Posterior cingulate gyrus (tissue), 11 donors: ENCODE measurements at places on chromosomes 5 and 9.

- no peak for DNase-seq
These were observed 259.0 kb downstream of the IRX2 start for GRCh38 chr5:2492476-2492875.

DNA sequence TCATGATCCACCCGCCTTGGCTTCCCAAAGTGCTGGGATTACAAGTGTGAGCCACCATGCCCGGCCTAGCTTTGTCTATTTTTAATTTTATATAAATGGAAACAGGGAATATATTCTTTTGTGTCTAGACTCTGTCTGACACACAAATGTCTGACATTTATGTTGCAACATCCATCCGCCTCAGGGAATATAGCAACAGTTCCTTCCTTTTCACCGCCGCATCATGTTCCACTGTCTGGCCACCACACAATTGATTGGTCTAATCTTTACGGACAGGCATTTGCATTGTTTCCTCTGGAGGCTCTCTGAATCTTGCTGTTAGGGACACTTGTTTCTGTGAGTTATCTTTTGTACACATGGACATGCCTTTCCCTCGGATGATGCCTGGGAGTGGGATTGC, 20.1 kb upstream of the TBC1D9B start:
- no peak for DNase-seq

DNA sequence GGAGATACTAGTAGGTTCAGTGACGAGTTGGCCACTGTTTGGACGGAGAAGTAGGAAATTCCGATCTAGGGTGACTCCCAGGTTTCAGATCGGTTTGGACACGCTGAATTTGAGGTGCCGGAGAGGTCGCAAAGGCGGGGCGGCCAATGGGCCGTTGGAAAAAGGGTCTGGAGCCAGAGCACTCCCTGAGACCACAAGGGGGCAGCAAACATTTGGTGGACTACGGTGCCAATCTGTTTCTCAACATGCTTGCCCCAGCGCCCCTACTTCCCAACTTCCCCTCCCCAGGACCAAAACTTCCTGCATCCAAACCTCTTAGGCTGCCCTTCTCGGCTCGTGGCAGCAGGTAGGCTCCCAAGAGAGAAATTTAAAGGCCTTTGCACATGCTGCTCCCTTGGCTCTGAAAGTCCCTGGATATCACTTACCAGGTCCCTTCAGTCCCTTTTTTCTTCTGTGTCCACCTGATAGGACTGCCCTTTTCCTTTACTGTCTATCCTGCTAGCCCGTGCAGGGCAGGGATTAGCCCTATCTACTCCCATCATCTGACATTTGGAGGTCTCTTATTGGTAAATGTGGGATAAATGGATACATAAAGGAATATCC, 992 bp upstream of the RPP25L start:
- peak; percentile 68 for DNase-seq

DNA sequence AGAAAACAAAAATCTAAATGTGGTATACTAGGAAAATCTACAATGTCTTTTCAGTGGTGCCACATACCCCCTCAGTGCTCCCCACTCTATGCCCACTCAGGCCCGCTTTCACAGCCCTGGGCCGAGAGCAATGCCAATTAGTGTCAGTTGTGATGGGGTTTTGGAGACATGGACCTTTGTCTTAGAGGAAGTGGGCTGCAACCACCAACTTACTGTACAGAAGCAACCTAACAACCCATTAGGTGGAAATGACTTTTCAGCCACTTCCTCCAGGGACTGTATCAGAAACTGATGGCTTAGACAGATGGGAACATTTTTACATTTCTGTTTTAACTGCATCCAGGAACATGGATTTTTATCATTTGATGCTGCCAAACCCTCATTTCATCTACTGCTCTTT, 268.0 kb downstream of the BNC2 start:
- no peak for DNase-seq

- DNase-seq = no peak
These were observed 74.8 kb downstream of the ST8SIA4 start for GRCh38 chr5:100828071-100828897.

DNA sequence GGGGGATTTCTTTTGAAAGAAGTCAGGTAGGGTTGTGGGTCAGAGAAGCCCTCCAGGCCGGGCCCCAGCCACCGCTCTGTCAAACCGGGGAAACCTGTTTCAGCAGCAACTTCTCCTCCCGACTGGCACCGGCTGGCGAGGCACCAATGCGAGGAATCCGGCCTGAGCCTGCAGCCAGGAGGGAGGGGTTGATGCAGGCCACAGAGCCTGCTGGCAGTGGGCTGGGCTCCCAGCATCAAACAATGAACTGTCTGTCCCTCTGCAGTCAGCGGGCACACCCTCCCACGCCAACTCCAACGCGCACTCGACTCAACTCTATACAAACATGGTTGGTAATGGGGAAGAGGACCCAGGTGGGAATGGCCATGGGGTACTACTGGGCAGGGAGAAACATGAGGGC, 12.1 kb downstream of the PCDH1 start:
- DNase-seq = peak; percentile 98

- no peak for DNase-seq
These were observed 1609.7 kb upstream of the CDH9 start for GRCh38 chr5:28648108-28648507.

GRCh38 chr5:38381361-38381760, 123.0 kb downstream of the EGFLAM start:
- DNase-seq = no peak

DNA sequence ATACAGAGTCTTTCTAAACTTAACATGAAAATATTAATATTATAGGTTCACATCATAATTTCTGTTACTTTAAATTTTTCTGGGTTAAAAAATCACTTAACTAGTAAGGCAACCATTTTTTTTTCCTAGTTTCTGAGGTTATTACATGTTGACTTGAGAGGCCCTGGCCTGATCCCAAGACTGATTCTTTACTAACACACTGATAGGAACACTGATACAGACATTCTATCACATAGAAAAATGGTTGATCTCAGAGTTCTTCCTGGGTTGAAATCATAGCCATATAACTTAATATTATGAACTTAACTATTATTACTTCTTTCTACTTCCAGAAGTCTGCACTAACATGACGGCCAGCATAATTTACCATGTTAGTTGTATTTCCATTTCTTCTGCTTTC, 43.0 kb downstream of the AP3S1 start:
- no peak for DNase-seq

GRCh38 chr5:142840575-142840974, 70.4 kb downstream of the ARHGAP26 start:
- no peak for DNase-seq

- no peak for DNase-seq
These were observed 370.5 kb downstream of the CSNK1G3 start for GRCh38 chr5:123882319-123882964.

- no peak for DNase-seq
These were observed 171.3 kb downstream of the ST8SIA4 start for GRCh38 chr5:100731768-100732167.

GRCh38 chr5:135042595-135042994, 8.6 kb upstream of the PITX1 start:
- no peak for DNase-seq

GRCh38 chr5:118211606-118212005, 776.7 kb downstream of the DTWD2 start:
- no peak for DNase-seq

GRCh38 chr5:112977440-112977861, 853 bp downstream of the DCP2 start:
- DNase-seq = no peak

- DNase-seq = no peak
These were observed 55.1 kb upstream of the TEX48 start for GRCh38 chr9:114737118-114737517.

GRCh38 chr5:96434201-96434645, 1.2 kb upstream of the PCSK1 start:
- peak; percentile 51 for DNase-seq

DNA sequence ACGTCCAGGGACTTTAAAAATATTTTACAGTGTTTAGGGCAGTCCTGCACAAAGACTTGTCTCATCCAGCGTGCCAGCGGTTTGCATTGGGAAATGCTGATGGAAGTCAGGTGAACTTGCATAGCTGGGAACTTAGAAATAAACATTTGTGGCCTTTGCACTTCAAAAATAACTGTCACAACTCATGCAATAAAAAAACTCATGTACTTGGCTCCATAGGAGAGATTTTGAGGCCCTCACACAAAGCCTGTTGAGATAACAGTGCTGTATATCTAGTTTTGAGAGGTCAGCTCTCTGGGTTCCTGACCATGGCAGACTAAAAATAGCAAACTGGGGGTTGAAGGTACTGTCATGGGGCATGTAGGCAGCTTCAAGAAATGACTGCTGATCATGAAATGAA, 5.5 kb downstream of the COMMD10 start:
- DNase-seq = no peak

GRCh38 chr9:104854613-104855012, 73.3 kb downstream of the ABCA1 start:
- no peak for DNase-seq

GRCh38 chr9:97501972-97502221, 431 bp downstream of the TMOD1 start:
- DNase-seq = no peak

GRCh38 chr5:4252385-4252784, 656.8 kb downstream of the IRX1 start:
- no peak for DNase-seq

DNA sequence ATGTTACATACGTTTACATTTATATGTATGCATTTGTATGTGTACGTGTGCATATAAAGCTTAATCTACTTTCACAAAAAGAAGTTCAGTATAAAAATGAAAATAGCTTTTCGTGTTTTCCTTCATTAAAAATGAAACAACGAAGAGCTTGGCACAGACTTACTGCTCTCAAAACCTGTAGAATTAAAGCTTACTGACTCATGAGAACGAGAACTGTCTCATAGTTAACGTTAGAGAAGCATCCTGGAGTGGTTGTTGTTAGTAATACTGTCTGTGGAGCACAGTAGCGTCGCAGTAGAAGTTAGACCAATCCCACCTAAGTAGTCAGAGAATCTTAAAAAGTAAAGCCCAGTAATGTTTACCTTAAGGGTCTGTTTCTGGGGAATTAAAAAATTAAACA, 1.3 kb downstream of the MAT2B start:
- no peak for DNase-seq

- DNase-seq = peak; percentile 95
These were observed 10.6 kb downstream of the PRR7 start for GRCh38 chr5:177456976-177457851.

DNA sequence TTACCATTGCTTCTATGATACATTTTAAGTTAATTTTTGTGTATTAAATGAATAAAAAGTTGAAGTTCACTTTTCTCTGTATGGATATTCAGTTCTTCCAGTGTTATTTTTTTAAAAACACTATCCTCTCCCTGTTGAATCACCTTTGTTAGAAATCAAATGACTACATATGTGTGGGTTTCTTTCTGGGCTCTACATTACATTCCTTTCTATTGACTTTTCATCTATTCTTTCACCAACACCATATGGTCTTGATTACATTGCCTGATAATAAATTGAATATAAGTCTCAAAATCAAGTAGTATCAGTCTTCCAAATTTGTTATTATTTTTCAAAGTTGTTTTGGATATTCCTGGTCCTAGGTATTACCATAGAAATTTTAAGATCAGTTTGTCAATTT, 7.3 kb upstream of the RASEF start:
- DNase-seq = no peak

DNA sequence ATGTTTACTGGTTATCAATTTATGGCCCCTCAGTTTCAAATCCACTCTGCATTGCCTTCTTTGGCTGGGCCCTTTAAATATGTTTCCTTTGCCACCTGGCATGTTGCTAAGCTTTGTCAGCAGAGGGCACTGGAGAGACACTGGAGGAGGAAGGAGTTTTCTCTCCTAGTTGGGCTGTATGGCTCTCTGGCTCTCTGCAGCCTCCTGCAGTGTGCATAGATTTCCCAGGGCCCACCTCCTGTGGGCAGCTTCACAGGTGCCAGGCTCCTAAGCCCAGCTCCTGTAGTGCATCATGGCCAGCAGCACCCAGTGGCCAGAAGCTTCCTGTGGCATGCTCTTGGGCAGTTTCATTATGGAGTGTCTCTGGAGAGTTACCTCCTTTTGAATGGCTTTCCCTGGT, 23.3 kb downstream of the CAVIN4 start:
- DNase-seq = peak; percentile 78

DNA sequence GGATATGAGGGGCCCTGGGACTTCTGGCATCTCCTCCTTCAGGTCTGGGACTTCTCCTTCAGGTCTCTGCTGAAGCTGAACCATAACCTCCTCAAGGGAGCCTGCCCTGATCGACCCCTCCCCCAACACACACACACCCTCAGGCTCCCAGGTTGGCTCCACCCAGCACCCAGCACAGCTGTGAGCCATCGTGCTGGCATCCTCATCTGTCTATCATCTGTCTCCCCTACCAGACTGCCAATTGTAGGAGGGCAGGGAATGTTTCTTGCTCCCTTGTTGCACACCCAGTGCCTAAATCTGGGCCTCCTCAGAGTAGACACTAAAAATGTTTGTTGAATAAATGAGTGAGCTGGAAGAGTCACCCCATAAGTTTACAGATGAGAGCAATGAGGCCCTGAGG, 71.4 kb downstream of the LRSAM1 start:
- DNase-seq = no peak

- DNase-seq = no peak
These were observed 73.3 kb upstream of the NREP start for GRCh38 chr5:111830333-111830732.

- no peak for DNase-seq
These were observed 11.1 kb upstream of the ESM1 start for GRCh38 chr5:54996466-54996865.

DNA sequence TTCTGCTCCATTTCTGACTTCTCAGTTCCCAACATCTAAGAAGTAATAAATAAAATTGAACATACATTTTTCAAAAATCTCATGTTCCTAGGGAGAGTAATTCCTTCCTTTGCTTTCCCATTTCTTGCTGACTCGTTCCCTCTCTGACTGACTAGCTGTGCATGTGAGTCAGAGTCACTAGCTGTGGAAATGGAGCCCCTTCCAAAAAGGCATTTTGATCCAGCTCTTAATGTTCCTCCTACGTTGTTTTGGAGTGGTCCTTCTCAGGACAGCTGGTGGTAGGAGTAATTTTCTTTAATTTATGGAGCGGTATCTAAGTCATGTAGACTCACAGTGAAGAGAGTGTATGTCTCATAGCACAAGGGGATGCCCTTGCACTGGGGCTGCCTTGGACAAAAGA, 460.2 kb downstream of the GADD45G start:
- DNase-seq = no peak

GRCh38 chr9:35935755-35936509, 22.0 kb downstream of the OR2S2 start:
- DNase-seq = no peak

DNA sequence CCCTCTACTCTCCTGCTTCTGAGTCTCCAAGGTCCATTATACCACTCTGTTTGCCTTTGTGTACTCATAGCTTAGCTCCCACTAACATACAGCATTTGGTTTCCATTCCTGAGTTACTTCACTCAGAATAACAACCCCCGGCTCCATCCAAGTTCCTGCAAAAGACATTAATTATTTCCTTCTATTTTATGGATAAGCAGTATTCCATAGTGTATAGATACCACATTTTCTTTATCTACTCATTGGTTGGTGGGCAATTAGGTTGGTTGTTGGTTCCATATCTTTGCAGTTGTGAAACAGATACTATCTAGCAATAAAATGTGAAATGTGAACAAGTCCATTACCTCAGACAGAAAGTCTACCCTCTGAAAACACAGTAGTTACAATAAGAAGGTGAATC, 110.3 kb downstream of the DOCK8 start:
- no peak for DNase-seq
